ENCODE measurements at places on chromosomes 12 and 14.

DNA sequence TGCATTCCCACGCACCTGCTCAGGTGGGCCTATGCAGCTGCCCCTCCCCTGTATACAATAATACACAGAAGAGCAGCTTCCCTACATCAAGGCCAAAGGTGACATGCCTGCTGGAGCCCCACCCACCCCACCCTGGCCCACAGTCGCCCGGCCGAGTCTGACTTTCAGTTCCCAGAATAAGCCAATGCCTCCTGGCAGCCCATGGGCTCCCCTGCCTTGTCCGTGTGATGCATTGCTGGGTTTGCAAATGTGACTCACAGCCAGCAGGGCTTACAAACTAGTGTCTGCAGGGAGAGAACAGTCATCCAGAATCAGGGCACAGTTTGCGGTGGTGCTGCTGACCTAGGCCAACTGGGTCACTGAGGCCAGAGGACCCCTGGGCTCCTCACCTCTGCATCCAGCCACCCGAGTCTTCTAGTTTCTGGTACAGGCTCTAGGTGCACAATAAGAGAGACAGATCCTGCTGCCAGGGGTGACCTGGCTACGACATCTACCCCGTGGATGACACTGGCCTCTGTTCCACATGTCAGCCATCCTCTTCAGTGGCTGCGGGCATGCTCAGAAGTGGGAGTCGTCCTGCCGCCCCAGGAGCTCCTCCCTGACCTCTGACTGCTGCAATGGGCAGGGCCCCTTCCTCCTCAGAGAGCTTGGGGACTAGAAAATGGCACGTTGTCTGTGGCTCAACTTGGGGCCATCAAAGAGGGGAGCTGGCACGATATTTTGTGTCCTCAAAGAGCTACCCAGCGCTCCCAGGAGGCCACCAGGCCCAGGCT is 84.5 kb downstream of the CHGA start:
- DNase-seq = no peak

DNA sequence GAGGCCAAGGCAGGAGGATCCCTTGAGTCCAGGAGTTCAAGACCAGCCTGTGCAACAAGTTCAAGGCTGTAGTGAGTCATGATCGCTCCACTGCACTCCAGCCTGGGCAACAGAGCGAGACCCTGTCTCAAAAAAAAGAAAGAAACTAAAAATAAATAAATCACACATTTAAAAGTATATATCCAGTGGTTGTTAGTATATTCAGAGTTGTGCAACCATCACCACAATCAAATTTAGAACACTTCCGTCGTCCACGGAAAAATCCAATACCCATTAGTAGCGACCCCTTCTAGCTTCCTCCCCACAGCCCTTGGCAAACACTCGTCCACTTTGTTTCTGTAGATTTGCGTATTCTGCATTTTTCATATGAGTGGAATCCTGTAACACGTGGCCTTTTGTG is 44.7 kb upstream of the EML1 start:
- DNase-seq = no peak

DNA sequence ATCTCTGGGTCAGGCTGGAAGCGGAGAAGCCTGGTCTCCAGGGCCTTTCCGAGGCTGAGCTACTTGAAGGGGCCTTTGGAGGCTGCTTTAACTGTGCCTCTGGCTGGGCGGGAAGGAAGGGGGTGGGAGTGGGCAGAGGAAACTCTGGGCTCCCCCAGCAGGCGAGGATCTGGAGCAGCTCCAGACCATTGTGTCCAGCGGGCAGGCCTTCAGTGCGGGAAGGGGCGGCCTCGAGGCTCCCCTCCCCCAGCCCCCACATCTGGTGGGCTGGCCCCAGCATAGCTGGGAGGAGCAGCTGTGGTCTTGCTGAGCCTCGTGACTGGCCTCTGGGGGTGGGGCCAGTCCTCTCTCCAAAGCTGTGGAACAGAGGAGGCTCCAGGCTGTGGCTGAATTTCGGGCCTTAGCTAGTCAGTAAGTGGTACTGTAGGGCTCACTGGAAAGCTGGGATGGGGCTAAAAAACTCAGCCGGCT is 3.4 kb downstream of the TAMALIN start:
- peak; percentile 58 for DNase-seq

- DNase-seq = no peak
Observed at GRCh38 chr12:117421068-117421752, 59.8 kb upstream of the NOS1 start.

DNA sequence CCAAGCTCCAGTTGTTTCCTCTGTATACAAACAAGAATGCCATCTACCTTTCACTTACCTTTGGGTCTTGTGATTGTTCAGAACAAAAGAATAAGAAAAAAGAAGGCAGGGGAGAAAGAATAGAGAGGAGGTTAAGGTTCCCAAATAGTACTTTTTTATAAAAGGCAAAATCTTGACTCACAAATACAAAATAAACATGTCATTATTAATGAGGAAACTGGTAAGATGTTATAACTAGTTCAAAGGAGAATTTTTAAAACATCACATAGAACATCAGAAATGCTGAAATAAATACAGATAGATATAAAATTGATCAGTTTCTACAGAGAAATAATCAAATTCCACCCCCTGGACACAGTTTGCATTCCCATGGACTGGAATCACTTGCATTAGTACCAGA is 446.7 kb upstream of the CCDC196 start:
- no peak for DNase-seq

GRCh38 chr12:55935738-55936151 is 4.8 kb downstream of the DGKA start:
- DNase-seq = no peak

DNA sequence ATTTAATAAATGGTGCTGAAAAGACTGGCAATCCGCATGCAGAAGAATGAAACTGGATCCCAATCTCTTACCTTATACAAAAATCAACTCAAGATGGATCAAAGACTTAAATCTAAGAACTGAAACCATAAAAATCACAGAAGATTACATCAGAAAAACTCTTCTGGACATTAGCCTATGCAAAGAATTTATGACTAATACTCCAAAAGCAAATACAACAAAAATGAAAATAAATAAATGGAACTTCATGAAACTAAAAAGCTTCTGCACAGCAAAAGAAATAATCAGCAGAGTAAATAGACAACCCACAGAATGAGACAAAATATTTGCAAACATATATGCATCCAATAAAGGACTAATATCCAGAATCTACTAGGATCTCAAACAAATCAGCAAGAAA is 14.3 kb upstream of the CLEC1A start:
- DNase-seq = no peak

Measured in WERI-Rb-1 (cell line).